Gastroesophageal sphincter (tissue), 4 donors: ENCODE measurements at places on chromosomes 1 and 21. TPM values are rescaled to one million over a fixed set of nuclear protein-coding genes. Genes with fewer than 3 reads are reported as not detected.

Gene LCE3A
- total RNA-seq = not detected

Gene IFNLR1
- total RNA-seq = 2.8 TPM

Gene CD1D
- total RNA-seq = 0.27 TPM

Gene FAAH
- 7.8 TPM for total RNA-seq

DNA sequence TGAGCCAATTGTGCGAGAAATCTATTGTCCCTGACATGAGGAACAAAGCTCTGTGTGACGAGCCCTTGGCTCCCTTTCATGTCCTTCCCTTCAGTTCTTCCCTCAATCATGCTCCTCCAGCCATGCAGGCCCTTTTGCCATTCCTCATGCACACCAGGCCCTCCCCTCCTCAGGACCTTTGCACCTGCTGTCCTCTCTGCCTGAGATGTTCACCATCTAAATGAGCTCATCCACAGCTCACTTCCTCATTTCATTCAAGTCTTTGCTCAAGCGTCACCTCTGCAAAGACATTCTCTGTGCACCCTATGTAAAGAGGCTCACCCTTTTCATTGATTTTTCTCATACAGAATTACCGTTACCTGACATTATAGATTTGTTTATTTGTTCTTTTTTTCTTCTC, 43.7 kb downstream of the C8B start:
- ATAC-seq = no peak

DNA sequence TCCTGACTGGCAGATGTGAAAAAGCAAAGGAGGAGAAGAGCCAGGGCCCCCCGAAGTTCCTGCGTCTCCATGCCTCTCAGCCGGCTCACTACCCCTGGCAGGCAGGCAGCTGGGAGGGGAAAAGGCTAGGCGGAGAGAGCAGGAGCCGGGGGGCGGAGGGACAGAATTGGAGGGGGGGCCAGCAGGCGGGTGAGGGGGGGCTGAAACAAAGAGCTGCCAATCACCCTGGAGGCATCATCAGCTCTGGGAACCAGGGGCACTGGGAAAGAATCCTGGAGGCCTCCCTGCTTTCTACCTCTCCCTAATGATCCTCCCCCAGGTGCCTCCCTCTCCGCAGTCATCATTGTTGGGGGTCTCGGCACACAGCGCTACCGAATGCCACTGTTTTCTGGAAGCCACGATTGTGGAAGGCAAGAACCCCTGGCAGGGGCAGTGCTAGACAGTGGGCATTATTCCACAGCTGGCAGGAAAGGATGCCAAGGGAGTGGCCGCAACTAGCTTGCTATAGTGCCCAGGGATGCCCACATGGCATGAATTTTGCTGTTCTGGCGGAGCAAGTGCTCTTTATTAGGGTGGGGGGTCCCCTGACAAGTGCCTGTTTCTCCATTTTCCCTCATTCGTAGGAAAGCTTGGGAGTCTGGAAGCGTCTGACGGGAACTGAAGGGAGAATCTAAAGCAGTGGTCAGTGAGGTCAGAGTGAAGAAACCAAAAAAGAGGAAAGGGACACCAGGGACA, at the start of gene THBS3:
Gene THBS3 (minus strand): TSS at position 92 of the 735 bp plus-strand sequence. CDS start 21 bp downstream, at position 71.
- peak; percentile 1 for ATAC-seq

GRCh38 chr21:15676935-15677334, 52.8 kb upstream of the USP25 start:
- no peak for ATAC-seq

DNA sequence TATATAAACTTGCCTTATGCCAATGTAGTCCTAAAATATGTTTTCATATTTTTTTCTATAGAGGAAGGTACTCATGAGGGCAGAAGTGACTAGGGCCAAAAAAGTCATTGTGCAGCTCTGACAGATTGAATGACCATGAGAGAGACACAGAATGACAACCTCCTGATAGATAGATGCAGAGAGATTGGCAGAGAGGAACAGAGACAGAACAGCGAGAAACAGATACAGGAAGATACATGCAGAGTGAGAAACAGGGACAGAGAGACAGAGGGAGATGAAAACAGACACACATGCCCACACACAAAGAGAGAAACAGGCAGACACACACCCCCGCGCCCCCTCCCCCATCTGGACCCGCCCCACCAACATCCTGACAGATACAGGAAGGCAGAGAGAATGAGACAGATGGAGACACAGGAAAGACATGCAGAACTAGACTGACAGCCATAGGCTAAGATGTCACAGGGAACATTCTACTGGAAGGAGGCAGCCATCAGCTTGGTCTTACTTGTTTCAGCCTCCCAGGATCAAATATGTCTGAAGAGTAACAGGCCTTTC, 211.1 kb downstream of the ST6GALNAC3 start:
- ATAC-seq = no peak

DNA sequence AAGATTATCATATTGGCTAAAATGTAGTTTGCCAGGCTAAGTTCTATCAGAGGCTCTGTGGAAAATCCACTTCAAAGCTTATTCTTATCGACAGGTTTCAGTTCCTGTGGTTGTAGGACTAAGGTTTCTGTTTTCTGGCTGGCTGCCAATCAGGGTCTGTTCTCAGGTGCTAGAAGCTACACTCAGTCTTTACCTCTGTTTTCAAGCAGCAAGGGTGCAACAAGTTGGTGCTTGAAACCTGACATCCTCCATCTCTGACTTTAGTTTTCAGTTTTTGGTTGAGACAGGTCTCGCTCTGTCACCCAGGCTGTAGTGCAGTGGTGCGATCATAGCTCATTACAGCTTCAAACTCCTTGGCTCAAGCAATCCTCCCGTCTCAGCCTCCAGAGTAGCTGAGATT, 15.3 kb upstream of the TMCO2 start:
- ATAC-seq = no peak

DNA sequence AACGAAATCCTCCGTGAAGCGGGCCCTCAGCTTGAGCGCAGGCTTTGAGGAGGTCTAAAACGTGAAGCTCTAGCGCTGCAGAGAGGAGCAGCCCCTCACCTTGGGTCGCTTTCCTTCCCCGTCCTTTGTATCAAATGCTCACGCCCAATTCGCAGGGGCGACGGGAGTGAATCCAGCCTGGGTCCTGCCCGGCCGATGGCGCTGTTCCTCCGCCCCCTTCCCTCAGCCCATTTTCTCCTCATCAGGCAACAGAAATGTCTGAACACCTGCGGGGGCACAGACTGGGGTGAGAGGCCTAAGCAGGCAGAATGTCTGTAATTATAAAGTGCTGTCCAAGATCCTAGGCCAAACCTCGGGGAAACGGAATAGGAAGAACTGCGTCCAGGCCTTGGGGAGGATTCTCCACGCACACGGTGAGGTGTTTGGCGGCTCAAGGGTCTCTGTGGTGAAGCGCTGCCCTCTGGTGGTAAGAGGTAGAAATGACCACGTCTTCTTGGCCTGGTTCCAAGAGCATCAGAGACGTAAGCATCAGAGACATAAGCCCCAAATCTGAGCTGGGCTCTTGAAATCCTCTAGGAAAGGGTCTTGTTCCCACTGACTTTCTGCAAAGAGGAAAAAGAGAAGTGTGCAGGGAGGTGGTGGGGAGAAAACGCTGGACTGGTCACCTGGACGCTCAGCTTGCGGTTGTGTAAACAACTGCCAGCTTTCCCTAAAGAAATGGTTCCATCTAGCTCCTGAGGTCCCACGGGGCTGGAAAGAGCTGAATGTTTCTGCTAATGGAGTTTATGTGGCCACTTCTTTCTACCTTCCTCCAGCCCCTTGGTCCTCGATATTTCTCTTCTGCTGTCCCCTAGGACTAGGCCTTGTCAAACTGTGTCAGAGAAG, 92.1 kb upstream of the CD53 start:
- no peak for ATAC-seq
